ENCODE measurements at places on chromosomes 7 and 10.

DNA sequence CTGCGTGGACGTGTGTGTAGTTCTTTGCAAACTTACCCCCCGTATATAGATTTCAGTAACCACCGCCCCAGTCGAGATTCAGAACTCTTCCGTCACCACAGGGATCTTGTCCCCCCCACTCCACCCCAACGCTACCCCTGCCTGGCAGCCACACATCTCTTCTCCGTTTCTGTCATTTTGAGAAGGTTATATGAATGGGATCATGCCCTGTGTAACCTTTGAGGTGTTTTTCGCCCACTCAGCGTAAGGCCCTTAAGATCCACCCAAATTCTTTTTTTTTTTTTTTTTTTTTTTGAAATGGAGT lies 83.4 kb downstream of the ELFN1 start:
- no peak for DNase-seq

DNA sequence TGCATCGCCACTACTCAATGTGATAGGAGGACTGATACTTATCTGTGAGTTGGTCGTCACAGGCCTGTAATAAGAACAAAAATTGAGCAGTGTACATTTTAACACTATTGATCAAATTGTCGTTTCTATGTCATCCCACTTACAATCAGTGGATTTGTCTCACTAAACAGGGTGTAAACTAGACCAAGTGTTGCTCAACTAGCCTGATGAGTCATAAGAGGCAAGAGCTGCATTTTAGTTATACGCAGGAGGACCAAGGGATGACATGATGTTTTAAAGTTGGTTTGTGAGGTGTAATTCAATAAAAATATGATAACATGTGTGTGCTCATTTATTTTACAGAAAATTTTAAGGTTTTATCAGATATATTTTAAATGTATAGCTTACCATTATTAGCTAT lies 1239.2 kb downstream of the REEP3 start:
- DNase-seq, result no peak

DNA sequence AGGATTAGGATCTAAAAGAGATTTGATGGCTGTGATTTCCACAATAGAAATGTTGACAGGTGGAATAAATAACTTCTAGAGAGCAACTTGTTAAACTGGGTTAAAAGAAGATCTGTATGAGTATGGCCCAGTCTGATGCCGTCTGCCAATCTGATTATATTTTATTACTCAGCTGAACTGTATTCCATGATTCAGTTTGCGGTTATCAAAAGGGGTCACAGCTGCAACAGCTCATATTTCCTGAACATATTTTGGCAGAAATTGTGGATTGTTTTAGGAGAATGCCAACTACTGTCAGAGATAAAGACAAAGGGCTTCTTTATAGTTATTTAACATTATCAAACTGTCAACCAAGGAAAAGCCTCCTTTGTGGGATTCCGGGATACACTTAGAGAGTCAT lies 244.8 kb upstream of the MINDY3 start:
- DNase-seq, result no peak

DNA sequence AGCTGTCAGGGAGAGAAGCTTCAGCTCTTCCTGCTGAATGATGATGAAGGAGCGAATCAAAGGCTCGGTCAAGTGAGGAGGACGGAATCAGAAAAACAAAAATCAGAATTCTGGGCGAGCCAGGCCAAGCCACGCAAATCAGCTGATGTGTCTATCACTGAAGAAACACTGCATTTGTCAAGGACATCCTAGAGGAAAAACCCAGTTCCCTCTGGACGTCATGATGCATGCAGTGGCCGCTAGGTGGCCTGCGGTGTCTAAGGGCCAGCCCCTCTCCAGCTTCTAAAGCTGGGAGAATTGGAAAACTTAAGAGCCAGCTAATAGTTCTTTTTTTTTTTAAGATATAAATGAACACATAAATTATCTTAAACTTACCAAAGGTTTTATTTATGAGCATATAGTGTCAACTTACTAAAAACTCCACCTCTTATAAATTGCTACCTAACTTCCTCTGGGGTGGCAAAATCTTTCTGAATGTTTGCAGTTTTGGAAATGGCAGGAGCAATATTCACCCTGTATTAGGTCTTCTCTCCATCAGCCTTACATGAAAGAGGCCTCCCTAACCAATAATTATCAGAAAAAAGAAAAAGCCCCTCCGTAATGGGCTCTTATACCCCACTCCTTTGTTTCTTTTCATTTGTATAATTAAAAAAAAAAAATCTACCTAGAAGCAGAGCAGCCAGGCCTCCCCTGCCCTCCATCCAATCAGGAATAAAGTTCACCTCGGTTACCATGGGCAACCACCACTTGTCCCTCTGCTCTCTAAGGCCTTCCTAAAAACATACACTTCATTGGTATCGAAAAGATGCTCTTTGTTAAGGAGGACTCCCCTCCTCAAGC lies 186.8 kb downstream of the USP6NL start:
- DNase-seq, result no peak

DNA sequence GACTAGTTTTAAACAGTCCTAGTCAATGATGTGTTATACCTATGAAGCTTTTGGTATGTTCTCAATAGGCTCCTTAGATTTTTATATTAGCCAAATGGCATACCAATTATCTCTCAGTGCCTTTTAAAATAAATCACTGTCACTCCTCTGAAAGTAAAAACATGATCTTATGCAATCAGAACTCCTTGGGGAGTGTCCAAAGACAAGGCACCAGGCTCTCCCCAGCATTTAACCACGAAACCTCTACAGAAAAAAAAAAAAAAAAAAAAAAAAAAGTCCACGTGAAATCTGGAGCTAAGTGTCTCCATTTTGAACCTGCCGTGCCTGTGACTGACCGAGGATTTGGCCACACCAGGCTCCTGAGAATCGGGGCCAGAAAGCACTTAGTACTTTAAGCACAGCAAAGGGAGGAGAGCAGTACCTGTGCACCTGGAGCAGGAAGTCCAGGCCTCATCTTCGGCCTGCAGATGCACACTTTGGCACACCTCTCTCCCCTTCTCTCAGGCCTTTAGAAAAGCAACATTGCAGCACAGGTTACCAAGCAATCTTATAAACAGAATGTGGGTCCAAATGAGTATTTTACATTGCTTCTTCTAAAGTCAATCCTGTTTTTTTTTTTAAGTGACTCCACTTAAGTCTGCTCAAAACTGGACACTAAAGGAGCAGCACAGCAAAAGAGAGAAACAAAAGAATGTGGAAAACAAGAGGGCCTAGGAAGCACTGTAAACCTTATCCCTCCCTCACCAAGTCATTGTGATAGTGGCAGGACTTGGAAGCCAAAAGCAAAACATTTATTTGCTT lies 1.5 kb downstream of the FAM13C start:
- DNase-seq, result no peak

DNA sequence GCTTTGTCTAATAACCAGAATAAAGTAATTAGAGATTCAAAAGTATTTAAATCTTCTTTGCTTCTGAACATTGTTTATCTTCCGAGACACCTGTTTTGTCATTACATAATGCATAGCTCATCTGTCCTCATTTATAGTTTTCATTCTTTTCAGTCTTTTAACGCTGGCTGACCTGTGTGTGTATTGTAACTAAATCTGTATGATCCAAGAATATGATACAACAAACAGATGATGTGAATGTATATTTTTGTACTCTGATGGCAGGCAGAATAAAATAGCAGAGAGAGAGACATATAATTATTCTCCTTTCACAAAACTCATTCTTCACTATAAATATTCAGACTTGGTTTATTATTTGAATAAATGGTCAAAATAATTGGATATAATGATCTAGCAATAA lies 80.6 kb downstream of the ORC5 start:
- DNase-seq, result no peak

- DNase-seq, result no peak
These were observed 674.4 kb downstream of the PHTF2 start for GRCh38 chr7:78473021-78473420.

- DNase-seq, result no peak
These were observed 10.1 kb downstream of the STK17A start for GRCh38 chr7:43593010-43593409.

DNA sequence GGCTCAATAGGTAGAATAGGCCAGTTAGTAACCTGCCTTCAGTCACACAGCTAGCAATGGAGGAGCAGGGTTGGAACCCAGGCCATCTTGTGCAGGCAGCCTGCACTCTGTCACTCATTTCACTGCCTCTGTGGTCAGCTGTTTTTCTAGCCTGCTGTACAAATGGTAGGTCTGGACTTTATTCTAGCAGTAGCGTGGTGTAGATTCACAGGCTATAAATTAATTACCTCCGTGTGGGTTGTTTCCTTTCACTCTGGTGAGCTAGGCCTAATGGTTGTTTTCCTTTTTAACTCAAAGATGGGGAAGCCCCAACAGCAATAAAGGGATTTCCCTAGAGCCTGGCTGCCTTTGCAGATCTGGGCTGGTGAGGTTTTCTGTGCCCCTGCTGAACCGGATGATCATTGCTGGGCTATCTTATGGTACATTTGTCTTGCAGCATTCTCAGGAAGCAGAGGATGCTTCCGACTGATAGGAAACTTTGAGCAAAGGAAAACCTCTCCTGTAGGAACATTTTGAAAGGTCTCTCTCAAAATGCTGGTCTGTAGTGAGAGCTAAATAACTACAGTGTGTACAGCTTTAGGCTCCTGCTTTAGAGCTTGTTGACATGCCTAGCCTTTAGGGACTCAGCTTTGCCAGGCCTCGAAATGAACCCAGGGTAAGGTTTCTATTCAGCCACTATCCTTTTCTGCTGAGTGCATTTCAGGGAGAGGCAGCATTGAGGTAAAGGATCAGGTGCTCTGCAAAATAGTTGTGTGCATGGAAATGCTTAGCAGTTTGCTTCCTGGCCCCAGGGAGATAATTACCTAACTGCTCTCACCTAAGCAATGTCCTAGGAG lies 157.4 kb downstream of the ST7 start:
- no peak for DNase-seq

DNA sequence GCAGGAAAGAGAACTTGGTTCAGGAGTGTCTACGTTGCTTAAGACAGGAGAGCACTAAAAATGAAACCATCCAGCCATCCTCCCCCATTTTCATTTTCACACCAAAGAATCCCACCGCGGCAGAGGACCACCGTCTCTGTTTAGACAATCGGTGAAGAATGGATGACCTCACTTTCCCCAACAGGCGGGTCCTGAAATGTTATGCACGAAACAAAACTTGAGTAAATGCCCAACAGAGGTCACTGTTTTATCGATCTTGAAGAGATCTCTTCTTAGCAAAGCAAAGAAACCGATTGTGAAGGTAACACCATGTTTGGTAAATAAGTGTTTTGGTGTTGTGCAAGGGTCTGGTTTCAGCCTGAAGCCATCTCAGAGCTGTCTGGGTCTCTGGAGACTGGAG lies 1.4 kb upstream of the IL6 start:
- DNase-seq, result no peak

GRCh38 chr7:88758381-88759229 lies 895 bp upstream of the ZNF804B start:
- DNase-seq, result peak; percentile 55

GRCh38 chr10:91296471-91296870 lies 76.0 kb downstream of the PCGF5 start:
- DNase-seq, result no peak

DNA sequence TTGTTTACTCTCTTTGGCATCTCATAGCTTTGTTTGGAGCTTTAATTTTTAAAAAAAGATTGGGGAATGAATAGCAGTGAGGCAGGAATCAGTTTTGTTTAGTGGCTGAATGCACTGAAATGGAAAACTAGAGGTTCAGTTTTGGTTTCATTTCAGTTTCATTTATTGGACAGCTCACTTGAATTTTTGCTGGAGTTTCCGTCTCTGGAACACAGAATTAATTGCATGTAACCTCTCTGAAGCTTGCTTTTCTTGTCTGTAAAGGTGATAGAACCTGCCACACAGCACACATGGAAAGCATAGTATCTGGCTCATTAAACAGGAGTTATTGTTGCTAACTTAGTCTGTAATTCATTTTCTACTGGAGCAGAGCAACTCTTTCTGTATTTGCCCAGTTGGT lies 7.1 kb downstream of the GRM8 start:
- DNase-seq, result no peak

All from Right ventricle myocardium inferior (tissue), 1 donor.